ENCODE measurements at places on chromosomes 1 and 21. TPM values are rescaled to one million over a fixed set of nuclear protein-coding genes. Genes with fewer than 3 reads are reported as not detected.

DNA sequence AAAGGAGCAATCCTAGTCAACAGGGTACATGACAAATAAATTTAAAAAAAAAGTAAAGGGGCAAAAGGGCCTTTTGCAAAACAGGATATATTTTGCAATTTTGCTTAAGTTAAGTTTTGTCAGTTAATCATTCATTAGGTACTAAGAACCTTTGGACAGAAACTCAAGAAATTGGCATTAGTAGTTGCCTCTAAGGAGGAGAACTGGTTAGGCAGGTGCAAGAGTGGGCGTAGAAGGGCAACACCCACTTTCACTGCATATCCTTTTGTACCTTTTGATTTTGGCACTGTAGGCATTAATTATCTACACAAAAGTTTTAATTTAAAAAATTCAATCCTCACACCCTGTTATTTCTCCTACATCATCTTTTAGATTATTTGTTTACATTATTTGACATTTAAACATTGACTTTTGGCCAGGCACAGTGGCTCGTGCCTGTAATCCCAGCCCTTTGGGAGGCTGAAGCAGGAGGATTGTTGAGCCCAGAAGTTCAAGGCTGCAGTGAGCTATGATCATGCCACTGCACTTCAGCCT lies 4.3 kb downstream of the DDAH1 start:
- DNase-seq = no peak

DNA sequence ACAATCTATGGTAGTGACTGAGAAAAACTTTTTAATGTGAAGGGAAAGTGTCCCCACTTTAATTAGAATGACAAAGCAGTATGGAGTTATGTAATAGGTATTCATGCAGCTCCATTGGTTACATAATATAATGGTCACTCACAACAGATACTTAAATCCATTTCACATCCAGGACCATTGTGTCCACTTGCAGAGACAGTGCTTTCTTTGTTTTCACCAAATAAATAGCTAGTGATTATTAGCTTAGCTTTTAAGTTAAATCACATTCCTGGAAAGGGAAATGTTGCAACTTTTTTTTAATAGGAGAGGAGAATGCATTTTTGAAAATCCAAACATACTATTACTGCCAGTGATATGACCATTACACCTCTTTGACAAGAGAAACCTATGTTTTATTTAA lies 22.9 kb downstream of the RGL1 start:
- no peak for DNase-seq

DNA sequence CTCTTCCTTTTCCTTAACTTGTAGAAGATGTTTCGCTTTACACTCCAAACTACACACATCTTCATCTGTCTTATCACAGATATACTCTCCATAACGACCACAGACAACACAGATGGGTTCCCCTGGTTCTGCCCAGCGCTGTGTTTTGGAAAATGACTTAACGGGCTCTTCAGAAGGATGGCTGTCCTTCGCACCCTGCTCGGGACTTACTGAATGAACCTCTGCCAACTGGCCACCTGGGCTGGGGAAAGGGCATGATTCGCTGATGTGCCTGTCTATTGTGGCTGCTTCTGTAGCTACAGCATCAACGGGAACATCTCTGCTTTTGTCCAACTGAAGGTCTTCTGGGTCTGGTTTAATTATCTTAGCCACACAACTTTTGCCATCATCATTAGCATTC lies 3.4 kb downstream of the DDX59 start:
- DNase-seq = no peak

Gene HNRNPR
- polyA plus RNA-seq = 82.9 TPM

DNA sequence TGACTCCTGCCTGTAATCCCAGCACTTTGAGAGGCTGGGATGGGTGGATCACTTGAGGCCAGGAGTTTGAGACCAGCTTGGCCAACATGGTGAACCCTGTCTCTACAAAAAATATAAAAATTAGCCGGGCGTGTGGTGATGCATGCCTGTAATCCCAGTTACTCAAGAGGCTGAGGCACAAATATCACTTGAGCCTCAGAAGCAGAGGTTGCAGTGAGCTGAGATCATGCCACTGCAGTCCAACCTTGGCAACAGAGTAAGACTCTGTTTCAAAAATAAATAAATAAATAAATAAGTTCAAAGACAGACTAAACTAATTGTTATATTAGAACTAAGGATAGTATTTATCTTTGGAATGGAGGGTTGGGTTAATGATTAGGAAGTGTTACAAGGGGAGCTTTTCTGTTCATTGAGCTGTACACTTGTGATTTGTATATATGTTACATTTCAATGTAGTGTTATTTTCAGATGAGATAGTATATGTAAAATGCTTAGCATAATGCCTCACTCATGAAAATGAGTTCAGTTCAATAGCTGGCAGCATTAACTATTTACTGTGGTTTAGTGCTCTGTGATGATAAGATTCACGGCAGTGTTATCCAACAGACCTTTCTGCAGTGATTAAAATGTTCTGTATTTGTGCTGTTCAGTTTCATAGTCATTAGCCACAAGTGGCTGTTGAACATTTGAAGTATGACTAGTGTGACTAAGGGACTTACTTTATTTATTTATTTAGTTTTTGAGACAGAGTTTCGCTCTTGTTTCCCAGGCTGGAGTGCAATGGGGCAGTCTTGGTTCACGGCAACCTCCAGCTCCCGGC lies 47.7 kb downstream of the OSBPL9 start:
- no peak for DNase-seq

DNA sequence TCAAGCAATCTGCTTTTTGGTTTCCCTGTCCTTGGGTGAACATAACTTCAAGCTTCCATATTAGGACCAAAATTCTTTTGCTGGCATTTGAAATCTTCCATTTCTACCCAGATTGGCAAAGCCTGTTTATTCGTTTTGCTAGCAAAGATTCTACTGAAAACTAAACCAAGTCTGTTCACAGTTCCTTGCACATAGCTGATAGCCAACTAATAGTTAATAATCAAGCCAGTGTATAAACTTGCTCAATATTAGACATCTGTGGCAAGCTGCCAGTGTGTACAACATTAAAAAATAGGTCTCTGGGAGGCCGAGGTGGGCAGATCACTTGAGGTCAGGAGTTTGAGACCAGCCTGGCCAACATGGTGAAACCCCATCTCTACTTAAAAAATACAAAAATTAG lies 6.3 kb downstream of the APP start:
- no peak for DNase-seq

DNA sequence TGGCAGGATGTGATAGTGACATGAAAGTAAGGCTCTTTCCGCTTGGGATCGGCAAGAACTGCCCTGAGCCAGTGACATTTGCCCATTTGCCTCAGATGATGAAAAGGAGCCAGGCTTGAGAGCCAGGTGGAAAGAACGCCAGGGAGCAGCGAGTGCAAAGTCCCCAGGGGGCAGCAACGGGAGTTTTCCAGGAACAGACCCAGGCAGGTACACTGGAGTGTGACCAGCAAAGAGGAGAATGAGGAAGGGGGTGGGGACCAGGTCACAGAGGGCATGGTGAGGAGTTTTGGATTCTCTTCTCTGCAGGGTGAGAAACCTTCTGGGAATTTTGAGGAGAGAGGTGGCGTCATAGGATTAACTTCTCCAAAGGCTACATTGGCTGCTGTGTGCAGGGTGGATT lies 10.8 kb upstream of the ETS2 start:
- DNase-seq = no peak

DNA sequence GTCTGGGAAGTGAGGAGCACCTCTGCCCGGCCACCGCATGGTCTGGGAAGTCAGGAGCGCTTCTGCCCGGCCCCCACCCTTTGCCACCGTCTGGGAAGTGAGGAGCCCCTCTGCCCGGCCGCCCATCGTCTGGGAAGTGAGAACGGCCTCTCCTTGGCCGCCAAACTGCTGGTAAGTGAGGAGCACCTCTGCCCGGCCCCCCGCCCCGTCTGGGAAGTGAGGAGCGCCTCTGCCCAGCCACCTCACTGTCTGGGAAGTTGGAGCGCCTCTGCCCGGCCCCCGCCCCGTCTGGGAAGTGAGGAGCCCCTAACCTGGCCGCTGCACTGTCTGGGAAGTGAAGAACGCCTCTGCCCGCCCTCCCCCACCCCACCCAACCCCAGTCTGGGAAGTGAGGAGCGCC lies 22.6 kb downstream of the KCNH1 start:
- no peak for DNase-seq

DNA sequence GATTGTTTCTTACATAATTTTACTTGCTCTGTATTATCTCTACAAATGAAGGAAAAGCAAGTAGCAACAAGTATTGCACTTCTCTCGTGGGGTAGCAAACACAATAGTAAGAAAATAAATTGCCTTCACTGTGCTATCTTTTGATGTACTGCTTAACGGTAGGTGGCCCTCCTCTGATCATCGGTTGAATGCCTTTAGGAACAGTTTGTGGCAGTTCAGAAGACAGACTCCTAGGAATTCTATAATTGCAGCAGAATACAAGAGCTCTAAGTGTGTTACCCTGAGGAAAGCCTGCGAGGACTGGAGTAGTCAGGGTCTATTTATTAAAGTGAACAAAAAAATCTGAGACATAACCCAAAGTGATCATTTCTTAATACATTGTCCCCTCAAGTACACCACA lies 1135.9 kb downstream of the KCNT2 start:
- DNase-seq = no peak

- DNase-seq = no peak
These were observed 199.5 kb downstream of the LRRIQ3 start for GRCh38 chr1:73998348-73998959.

DNA sequence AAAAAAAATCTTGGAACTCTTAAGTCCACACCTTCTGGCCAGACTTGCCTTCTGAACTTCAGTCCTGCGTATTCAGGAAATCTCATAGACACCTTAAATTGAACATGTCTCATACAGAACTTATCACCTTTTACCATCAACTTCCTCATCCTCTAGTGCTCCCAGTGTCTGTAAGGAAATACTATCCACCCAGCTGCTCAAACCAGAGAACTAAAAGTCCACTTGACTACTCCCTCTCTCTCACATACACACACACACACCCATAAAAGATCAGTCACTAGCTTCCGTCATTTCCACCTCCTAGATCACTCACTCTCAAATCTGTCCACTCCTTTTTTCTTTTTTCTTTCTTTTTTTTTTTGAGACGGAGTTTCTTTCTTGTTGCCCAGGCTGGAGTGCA lies 10.9 kb upstream of the CAP1 start:
- no peak for DNase-seq

Gene NBPF20
- polyA plus RNA-seq = not detected

DNA sequence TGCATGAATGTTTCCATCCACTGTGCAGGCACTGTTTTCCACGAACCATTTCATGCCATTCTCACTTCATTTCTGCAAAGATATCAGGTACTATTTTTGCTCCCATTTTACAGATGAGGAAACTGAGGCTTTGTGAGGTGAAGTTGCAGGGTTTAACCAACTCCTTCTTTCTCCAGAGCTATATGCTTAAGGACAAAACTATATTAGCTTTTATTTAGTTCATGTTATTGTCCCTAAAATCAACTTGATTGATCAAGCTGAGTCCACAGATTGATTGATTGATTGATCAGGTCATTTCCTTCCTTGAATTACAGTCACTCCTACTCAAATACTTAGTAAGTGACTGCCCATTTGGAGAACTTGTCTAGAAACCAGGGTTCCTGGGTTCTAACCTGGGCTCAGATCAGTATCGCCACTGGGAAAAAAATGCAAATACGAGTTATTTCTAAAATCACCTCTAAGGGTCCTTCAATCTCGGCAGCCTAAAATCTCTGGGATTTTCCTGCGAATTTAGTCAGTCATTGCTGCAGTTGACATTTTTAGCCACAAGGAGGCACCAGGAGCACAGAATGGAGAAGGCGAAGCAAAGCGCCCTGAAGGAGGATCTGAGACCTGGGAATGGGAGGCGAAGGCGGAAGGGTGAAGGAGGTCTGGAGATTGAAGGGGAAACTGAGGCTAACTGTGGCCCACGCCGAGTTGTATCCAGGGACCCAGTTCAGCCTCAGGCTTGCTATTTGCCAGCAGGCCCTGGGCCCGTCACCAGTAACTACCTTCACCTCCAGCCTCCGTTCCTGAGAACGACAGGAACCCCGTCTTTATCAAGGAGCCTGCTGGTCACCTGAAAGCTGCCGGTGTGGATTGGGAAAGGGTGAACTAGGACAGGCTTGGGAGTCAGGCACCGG lies 14.3 kb upstream of the MUL1 start:
- DNase-seq = peak; percentile 65

Gene DIO1
- polyA plus RNA-seq = 0.22 TPM

DNA sequence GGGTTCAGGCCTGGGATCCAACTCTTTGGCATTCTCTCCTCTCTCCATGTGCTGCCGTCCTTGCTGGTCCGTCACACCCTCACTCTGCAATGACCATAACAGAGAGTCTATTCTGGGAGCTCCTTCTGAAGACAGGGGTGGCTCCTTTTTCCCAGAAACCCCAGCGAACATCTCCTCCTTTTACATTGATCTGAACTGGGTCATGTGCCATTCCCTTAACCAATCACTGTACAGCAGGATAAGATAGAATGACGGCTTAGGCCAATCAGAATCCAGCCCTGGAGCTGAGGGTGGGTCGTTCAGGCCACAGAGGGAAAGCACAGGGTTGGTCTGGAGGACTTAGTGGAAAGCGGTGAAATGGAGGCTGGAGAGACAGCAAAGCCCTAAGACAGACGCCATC lies 740.1 kb downstream of the MATN1 start:
- no peak for DNase-seq

Gene ITGB2
- polyA plus RNA-seq = 1,470 TPM

GRCh38 chr1:37035796-37036666 lies 1.7 kb upstream of the GRIK3 start:
- DNase-seq = no peak

DNA sequence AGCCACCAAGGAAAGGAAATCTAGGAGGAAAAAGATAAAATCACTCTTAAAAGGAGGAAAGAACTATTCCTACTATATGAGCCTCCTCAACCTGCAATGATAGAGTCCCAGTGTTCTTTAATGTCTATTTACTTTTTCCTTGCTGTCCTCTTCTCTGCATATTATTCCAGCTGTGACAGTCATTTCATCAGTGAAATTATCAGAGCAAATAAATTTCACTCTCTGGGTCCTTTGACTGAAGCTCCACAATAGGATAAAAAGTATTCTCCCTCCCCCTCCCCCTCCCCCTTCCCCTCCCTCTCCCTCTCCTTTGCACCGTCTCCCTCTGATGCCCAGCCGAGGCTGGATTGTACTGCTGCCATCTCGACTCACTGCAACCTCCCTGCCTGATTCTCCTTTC lies 107.5 kb upstream of the DPT start:
- no peak for DNase-seq

- DNase-seq = no peak
These were observed 534 bp downstream of the KCNH1 start for GRCh38 chr1:211133393-211133835.
